ENCODE measurements at places on chromosomes 2 and 18. TPM values are rescaled to one million over a fixed set of nuclear protein-coding genes. Genes with fewer than 3 reads are reported as not detected.
A peak's percentile ranks its signal among the peaks of the same experiment; 100 is the strongest.

PROC gene
- polyA plus RNA-seq: not detected

SPHKAP gene
- polyA plus RNA-seq: not detected

LRATD1 gene
- not detected for polyA plus RNA-seq

POTEJ gene
- not detected for polyA plus RNA-seq

GRCh38 chr2:172086241-172087206, 1.2 kb downstream of the DLX1 start:
- DNase-seq: peak; percentile 45

GRCh38 chr2:207483066-207483465, 46.7 kb upstream of the CREB1 start:
- DNase-seq: no peak

- no peak for DNase-seq
Measured at GRCh38 chr2:211159972-211160371, 603.6 kb downstream of the CPS1 start.

- no peak for DNase-seq
Measured at GRCh38 chr2:120708944-120709607, 26.6 kb upstream of the GLI2 start.

DNA sequence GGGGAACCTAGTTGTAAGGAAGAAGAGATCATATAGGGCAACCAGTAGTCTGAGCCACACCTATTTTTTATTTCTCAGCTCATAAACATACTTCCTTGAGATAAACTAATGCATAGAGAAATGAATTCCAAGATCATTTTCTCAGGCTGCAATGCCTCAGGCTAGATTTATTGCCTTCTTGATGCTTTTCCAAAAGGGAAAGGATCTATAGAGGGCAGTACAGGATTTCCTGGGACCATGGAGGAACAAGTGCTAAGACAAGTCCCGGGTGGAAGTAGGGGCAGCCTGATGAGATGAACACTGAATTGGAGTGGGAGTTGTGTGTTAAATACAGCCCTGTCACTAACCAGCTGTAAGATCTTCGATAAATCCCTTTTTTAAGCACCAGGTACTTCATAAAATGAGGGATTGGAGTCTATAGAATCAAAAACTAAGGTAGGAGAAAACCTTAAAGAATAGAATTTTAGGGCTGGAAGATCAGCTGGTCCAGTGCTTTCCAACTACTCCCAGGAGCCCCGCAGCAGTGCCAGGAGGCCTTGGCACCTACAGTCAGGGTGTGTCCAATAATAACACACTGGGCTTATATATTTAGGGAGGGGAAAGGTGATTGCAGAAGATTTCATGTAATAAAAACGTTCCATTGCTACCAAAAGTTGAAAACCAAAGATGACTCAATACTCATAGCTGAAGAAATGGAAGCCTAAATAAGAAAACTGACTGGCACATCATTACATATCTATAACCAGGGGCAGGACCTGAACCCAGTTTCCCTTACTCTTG, 58.1 kb downstream of the SERTAD2 start:
- no peak for DNase-seq

DNA sequence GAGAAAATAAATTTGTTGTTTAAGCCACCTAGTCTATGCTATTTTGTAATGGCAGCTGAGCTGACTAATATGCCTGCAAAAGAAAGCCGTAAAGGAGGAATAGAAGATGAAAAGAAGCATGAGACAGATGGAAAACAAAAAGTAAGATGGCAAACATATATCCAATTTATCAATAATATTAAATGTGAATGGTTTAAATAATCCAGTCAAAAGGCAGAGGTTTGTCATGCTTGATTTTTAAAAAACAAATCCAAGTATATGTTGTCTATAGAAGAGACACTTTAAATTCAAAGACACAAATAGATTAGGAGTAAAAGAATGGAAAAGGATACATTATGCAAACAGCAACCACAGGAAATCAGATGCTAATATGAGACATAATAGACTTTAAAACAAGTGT, 35.4 kb upstream of the EMILIN2 start:
- no peak for DNase-seq

GRCh38 chr2:157874997-157875640, 1.0 kb downstream of the ACVR1 start:
- DNase-seq: no peak
